Aorta (tissue), 5 donors: ENCODE measurements at places on chromosomes 6 and 20. TPM values are rescaled to one million over a fixed set of nuclear protein-coding genes. Genes with fewer than 3 reads are reported as not detected.

GRCh38 chr6:45416700-45417099, 39.0 kb upstream of the SUPT3H start:
- no peak for DNase-seq

GRCh38 chr6:167828325-167828956, 1.7 kb downstream of the AFDN start:
- DNase-seq = no peak

- no peak for DNase-seq
Observed at GRCh38 chr6:6002005-6002847, 4.5 kb downstream of the NRN1 start.

DNA sequence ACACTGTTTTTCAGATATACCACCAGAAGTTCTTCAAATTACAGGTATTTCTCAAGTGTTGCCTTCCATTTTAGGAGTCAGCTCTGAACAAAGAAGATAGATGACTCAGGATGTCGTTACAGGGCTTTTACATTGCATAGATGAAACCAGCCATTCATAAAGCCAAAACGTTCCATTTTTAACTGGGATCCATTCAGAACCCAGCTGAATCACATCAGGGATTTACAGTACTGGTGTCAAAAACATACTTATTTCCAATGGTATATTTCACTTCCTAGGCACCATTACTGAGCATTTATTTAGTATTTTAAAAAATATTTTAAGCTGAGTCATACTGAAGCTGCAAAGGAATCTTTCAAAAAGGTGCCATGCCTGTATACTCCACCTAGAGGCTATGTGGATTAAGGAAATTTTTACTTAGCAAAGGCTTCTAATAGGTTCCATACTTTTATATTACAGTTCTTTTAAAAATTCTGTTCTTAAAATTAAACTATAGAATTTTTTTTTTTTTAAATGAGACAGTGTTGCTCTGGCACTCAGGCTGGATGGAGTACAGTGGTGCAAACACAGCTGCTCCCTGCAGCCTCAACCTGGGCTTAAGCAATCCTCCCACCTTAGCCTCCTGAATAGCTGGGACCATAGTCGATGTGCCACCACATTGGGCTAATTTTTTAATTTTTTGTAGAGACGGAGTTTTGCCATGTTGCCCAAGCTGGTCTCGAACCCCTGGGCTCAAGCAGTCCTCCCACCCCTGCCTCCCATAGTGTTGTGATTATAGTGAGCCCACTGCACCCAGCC, 2.6 kb downstream of the ASF1A start:
- DNase-seq = no peak

DNA sequence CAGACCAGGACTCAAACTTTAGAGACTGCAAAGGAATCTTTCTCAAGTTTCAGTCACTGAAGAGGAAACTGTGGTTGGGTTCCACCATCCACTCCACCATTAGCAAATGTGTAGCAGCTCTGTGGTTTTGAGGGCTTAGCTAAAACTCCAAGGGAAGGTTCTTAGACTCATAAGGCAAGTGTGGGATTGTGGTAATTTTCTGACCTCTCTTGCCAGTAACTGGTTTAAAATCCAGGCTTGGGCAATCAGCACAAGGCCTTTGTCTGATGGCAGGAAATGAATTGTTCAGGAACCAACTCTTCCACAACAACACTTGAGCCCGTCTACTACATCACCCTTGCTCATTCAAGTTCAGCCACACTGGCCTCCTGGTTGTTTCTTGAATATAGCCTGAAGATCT, 68.6 kb upstream of the FBXL4 start:
- no peak for DNase-seq

DNA sequence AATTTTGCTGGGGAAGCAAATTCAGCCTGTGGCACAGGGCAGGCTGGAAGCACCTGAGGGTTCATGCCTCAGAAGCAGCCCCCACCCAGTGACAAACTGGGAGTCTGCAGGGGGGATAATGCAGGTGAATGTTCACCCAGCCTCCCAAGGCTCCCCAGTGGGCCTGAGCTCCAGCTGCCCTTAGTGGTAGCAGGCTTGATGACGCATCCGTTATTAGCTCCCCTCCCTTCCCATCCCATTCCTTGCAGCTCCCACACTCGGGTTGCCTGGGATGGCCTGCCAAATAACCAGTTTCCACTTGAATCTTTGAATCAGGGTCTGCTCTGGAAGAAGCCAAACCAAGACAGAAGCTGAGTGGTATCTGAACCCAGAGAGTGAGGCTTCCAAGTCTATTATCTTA, 15.8 kb downstream of the KCNK15 start:
- no peak for DNase-seq

- DNase-seq = no peak
Observed at GRCh38 chr6:46895930-46896329, 25.8 kb downstream of the ADGRF5 start.

DNA sequence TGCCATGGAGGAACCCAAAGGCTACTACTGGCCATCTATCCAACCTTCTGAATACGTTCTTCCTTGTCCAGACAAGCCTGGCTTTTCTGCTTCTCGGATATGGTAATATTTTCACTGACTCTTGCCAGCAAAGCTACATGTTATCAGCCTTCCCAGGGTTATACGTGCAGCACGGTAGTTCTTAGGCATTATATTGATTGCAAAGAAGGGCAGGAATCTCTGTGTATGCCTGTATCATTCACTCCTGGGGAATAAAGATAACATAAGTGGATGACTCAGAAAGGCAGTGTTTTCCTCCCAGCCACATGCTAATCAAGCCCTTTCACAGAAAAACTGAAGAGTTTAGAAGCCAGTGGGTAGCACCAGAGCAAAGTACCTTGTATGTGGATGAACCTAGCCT, 98.7 kb downstream of the ADGRG6 start:
- no peak for DNase-seq

- no peak for DNase-seq
Observed at GRCh38 chr6:168711049-168711640, 270.2 kb downstream of the SMOC2 start.

- no peak for DNase-seq
Observed at GRCh38 chr20:47735412-47736400, 49.6 kb downstream of the SULF2 start.

DNA sequence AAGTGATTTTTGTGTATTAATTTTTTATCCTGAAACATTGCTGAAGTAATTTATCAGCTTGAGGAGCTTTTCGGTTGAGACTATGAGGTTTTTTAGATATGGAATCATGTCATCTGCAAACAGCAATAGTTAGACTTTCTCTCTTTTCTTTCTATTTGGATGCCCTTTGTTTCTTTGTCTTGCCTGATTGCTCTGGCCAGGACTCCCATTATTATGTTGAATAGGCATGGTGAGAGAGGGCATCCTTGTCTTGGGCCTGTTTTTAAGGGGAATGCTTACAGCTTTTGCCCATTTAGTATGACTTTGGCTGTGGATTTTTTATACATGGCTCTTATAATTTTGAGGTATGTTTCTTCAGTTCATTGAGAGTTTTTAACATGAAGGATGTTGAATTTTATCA, 207.6 kb upstream of the DEFB112 start:
- no peak for DNase-seq

The KHDRBS2 gene
- 0.32 TPM for total RNA-seq

The CHD6 gene
- total RNA-seq = 65.9 TPM

The HLA-F gene
- 90.5 TPM for total RNA-seq

The TMEM74B gene
- 3.8 TPM for total RNA-seq

The CRISP2 gene
- total RNA-seq = not detected
